ENCODE measurements at places on chromosomes 2 and 18. TPM values are rescaled to one million over a fixed set of nuclear protein-coding genes. Genes with fewer than 3 reads are reported as not detected.

Gene LOXHD1
- not detected for polyA plus RNA-seq

Gene UPP2
- not detected for polyA plus RNA-seq

Gene SCN9A
- polyA plus RNA-seq = 0.51 TPM

GRCh38 chr2:209348433-209348832, 75.4 kb upstream of the MAP2 start:
- DNase-seq = no peak

GRCh38 chr2:74515271-74515980, 1.2 kb downstream of the TLX2 start:
- DNase-seq = no peak

GRCh38 chr2:187615902-187616301, 61.7 kb upstream of the TFPI start:
- DNase-seq = no peak

- DNase-seq = no peak
Measured at GRCh38 chr2:23399674-23400261, 14.8 kb downstream of the KLHL29 start.
